ENCODE measurements at places on chromosomes 7 and 10.

- DNase-seq: no peak
Observed at GRCh38 chr7:6227294-6227846, 45.1 kb downstream of the CYTH3 start.

DNA sequence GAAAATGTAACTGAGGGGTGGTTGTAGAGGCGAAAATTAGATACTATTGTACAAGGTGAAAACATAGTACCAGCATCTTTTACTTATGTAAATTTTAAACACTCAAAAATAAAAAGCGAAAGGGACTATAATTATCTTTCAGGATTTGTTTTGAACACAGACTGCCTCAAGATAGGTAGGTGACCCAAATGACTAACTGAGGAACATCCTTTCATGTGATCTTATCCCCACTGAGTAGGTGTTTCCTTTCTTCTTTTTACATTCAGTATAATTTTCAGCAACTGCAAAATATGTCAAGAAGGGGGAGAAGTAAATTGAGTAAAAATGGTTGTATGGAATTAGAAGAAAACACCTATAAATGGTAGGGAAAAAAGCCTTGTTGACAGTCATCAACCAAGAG lies 236.7 kb downstream of the PHF14 start:
- no peak for DNase-seq

DNA sequence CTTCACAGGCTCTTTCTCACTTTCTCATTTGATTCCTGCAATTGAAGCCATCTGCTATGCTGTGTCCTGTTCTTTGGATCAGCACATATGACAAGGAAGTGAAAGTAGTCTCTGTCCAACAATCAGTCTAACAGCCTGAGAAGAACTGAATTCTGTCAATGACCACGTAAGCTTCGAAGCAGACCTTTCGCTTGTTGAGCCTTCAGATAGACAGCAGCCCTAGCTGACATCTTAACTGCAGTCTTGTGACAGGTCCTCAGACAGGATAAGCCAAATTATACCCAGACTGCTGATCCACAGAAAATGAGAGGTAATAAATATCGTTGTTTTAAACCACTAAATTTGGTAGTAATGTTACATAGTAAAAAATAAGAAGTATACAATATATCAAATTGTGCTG lies 691.0 kb upstream of the LRRTM3 start:
- DNase-seq: no peak

- DNase-seq: no peak
Observed at GRCh38 chr7:17844514-17845196, 95.6 kb downstream of the SNX13 start.

- no peak for DNase-seq
Observed at GRCh38 chr7:92496876-92497275, 19.1 kb upstream of the ERVW-1 start.

DNA sequence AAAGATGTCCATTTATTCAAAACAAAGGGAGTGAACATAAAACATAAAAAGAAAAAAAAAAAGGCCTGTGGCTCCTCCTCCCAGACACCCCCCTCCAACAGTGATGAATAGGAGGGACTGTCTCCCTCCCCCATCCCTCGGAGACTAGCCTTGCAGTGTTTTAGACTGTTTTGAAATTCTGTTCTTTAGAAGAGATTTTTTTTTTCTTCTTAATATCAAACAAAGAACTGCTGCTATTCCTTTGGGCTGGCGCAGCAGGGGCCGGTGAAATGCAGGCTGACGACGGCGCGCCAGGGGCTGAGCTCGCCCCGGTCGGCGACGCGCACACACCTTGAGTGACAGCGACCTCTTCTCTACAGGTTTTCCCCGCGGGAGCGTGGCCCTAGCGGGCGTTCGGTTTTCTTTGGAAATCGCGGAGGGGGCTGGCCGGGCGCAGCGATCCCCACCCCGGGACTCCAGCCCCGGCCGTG lies at the start of gene LANCL2:
Gene LANCL2, plus strand, starts transcription at position 133 of the 470 bp plus-strand sequence. CDS start 689 bp downstream, outside the sequence.
- no peak for DNase-seq

DNA sequence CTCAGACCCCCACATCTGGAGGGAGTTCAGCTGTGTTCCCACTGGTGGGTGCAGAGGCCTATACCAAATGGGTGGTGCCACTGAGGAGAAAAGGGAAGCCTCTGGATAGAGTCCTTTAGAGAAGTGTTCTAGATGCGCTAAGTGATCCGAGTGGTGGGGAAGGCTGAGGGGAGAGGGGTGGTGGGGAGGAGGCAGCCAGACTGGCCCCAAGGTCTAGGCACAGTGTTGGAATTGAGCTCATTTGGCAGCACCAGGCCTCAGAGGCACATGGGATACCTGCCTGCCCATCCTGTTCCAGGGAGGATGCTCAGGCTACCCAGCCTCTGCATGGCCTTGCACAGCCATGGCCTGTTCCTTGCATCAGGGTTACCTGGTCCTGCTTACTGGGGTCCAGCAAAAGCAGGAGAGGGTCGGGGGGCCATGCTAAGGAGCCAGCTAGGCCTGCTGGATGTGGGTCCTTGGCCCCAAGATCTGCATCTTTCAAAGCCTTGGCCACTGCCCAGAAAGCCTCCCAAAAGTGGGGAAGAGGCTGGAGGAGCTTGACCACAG lies 99.6 kb downstream of the NEURL1 start:
- DNase-seq: no peak

- no peak for DNase-seq
Observed at GRCh38 chr10:109374215-109374614, 549.1 kb downstream of the XPNPEP1 start.

DNA sequence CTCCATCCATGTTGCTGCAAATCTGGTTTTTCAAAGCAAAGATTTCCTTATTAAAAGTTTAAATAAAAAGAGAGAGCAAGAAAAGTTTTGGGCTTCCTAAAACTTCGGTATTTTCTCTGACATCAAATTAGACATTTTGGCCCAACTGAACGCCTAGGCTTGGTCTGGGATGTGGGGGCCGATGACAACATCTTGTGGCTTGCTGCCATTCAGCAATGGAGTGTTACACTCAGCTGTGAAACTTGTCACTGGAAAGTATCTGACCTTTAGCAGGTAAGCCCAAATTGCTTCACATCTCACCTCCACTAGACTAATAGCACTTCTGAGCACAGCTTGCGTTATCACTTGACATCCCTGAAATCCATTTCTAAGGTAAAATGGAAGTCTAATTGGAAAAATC lies 320.6 kb downstream of the GATA3 start:
- DNase-seq: no peak

GRCh38 chr10:132596742-132597279 lies 59.2 kb downstream of the INPP5A start:
- no peak for DNase-seq

GRCh38 chr7:35253460-35253709 lies 515 bp downstream of the TBX20 start:
- peak; percentile 31 for DNase-seq

GRCh38 chr10:77586719-77587415 lies 50.7 kb downstream of the KCNMA1 start:
- no peak for DNase-seq

DNA sequence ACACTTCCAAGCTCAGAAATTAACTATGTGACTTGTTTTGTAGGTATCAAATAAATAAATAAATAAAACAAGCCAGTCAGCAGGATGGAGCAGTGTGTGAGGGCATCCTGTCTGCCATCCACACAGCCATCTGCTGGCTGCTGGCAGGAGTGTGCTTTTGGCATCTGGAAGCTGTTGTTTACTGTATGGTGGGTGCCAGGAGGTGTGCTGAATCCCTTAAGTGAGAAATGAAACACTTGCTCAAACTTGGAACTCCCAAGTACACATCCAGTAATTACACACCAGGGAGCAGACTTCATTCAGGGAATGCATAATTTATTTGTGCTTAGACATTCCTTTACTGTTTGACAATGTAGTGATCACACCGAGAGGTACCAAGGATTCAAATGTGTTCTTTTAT lies 16.9 kb upstream of the TAX1BP1 start:
- no peak for DNase-seq

All from glutamatergic neuron (in vitro differentiated cells).